CD4-positive, alpha-beta T cell treated with Interleukin-4 for 1 hour (primary cell): ENCODE measurements at places on chromosomes 5 and 9.

- DNase-seq = no peak
Observed at GRCh38 chr9:132472199-132472598, 62.2 kb downstream of the CFAP77 start.

- DNase-seq = no peak
Observed at GRCh38 chr9:73093740-73094379, 57.8 kb upstream of the ANXA1 start.

- DNase-seq = no peak
Observed at GRCh38 chr5:133267601-133268000, 215.8 kb downstream of the HSPA4 start.

DNA sequence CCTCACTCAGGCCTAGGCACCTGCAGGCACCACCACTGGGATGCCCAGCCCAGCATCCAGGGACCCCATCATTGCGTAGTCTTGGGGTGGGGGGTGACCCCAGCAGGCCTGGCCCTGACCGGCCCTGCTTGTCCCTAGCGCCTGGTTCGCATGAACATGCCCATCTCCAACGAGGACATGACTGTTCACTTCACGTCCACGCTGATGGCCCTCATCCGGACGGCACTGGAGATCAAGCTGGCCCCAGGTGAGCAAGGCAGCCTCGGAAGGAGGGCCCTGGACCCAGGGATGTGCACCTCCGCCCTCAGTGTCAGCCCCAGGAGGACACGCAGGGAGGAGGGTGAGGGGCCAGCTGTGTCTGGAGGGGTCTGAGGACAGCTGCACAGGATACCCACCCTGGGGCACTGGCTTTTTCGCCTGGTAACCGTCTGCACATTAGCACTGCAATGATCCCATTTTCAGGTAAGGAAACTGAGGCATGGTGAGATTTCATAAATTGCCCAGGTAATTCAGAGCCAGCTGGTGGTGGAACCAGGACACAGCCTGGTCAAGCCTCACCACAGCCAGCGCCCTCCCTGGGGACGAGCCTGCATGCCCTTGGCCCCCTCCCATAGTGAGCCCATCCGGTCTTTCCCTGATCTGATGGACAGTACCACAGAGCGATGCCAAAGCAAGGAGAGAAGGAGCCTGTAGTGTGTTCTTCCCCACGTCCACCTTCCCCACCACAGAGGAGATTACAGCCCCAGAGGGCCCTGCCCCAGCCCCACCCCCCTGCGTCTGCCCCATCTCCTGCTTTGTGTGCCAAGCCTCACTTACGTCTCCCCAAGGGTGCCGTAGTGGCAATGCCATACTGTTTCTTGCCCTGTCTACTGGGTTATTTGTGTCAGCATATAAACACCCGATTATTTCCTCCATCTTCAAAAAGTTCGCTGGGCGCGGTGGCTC lies 228.3 kb downstream of the CACNA1B start:
- DNase-seq = no peak
